ENCODE measurements at places on chromosomes 5 and 9.

DNA sequence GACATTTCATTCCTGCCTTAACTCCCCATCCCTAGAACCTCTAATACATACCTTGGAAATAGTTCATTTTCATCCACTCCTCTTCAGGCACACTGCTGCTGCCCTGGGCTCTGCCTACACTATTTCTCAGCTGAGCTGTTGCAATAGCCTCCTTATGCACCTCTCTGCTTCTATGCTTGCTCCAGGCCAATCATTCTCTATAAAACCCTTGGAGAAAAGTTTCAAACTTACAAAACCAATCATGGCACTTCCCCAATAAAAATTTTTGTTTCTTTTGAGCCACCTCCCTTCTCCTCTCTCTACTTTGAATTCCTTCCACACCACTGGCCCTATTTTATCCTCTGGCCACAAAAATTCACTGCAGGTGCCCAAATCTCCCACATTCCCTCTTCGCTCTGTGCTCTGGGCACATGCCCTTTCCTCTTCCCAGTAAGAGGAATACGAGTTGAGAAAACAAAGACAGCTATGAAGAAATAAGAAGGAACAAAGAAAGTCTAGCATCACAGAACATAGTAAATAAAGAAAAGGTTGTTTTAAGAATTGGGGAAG lies 301.4 kb downstream of the ELAVL2 start:
- DNase-seq: no peak

- no peak for DNase-seq
These were observed 173.0 kb downstream of the OLFM1 start for GRCh38 chr9:135260221-135261180.

DNA sequence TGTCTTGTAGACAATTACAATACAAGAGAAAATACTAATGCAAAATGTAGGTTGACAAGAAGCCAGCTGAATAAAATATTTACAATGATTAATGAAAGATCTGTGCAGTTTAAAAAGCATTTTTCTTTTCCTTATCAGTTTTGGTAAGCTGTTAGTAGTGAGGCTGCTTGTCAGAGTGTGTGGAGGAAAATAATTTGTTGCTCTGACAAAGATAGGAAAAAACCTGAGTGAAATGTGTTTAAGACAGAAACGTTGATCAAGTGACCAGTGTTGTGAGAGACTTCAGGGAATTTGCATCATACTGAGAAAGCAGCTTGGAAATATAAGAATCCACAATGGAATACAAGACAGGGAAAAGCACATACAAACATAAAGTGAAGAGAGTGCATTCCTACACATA lies 360.3 kb upstream of the CDH18 start:
- DNase-seq: no peak

GRCh38 chr9:132068605-132069004 lies 11.1 kb downstream of the MED27 start:
- DNase-seq: no peak

- DNase-seq: no peak
These were observed 56.1 kb upstream of the PHYKPL start for GRCh38 chr5:178288401-178289368.

All from right renal pelvis (tissue), 4 donors.